ENCODE measurements at places on chromosomes 6 and 20.
A peak's percentile ranks its signal among the peaks of the same experiment; 100 is the strongest.

GRCh38 chr20:7939663-7940062, 595 bp downstream of the HAO1 start:
- no peak for DNase-seq

GRCh38 chr6:136696238-136696637, 96.0 kb downstream of the MAP3K5 start:
- no peak for DNase-seq

- DNase-seq = peak; percentile 62
These were observed 31.4 kb downstream of the FYN start for GRCh38 chr6:111841822-111842221.

DNA sequence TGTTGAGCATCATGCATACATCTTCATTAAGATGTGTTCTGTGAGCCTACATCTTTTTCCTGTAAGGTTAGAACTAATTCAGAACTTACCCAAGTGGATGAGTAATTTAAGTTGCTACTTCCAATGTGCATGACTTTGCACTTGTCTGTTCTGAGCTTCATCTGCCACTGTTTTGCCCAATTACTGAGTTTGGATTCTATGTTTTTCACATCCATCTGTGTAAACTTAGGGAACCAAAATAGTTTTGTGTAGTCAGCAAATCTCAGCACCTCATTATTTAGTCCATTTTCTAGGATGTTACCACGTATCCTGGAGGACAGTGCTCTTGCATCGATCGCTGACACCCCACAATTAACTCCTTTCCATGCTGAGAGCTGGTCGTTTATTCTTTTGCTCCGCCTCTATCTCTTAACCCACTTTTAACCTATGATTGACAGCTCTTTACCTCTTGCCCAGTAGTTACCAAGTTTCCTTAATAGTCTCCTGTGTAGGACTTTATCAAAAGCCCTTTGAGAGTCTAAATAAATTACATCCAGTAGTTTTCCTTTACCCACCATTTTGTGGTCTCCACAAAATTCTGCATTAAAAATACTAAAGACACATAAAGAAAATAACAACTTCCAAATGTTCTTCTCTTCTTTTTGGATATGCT, 44.2 kb upstream of the CITED2 start:
- no peak for DNase-seq

DNA sequence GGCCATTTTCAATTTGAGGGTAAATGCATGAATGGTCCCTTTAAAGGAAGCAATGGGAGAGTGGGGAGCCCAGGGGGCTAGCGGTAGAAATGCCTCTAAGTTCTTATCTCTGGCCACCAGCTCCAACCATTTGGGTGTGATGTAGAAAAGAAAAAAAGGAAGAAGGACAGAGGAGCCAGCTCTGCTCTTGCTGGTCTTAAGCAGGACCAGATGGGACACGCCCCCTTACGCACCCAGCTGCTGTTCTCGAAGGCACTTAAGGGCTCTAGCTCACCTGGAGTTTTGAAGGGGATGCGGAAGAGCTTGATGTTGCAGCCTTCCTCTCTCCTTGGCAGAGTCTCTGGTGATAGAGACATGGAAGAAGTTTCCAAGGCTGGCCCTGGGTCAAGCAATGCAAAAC, 59.5 kb upstream of the RNF144B start:
- no peak for DNase-seq

DNA sequence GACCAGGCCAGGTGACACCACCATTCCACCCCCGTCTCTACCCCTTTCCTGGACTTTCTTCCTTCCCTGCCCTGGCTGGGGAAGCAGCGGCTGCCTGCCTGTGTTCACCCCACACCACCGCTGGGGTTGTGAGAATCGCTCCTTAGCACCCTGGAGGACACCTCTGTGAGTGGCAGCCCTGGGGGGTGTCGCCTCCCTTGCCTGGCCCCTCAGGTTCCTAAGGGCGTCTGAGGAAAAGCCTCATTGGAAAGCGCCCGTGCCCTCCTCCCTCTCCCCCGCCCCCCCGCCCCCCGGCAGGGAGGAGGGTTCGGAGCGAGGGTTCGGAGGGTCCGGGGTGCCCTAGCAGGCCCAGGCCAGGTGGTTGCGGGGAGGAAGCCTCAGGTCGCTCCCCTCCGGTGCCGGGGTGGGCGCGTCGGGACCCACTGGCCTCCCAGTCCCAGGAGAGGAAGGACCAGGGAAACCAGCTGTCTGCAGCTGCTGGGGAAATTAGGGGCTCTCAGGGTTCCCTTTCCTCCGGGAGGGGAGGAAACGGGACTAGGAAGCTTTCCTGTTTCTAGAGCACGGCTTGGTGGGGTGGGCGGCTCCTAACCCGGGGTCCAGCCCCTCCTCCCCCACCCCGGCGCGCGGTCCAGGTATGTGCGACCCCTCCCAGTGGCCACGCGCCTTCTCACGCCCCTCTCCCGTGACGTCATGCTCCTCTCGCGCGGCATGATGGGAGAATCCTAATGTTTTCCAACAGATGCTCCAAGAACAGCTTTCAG, at the start of gene PHACTR3:
Gene PHACTR3, plus strand, starts transcription at position 760 of the 761 bp plus-strand sequence. CDS start 475 bp downstream, outside the sequence.
- no peak for DNase-seq

GRCh38 chr6:136656121-136656520, 105.9 kb upstream of the MAP7 start:
- DNase-seq = no peak

GRCh38 chr6:15618685-15619084, 44.1 kb downstream of the DTNBP1 start:
- DNase-seq = no peak

GRCh38 chr6:43302126-43302525, 4.1 kb downstream of the SLC22A7 start:
- DNase-seq = no peak

- DNase-seq = no peak
These were observed 1303.5 kb upstream of the CITED2 start for GRCh38 chr6:140677781-140678528.

DNA sequence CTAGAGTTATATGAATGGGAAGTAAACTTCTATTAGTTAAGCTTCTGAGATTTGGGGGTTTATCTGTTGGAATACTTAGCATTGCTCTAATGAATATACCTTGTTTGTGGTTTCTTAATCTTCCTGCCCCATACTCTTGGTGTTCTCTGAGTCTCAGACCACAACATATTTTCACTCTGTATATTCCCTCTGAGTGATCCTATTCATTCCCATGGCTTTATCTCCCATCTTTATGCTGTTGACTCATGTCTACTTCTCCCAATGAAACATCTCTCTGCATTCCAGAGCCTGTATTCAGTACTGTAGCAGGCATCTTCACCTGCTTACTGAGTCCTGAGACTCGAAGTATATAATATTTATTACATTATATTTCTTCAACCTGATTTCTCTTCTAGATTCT, 283.7 kb upstream of the MAP3K7 start:
- DNase-seq = no peak

GRCh38 chr20:49786668-49787370, 25.8 kb upstream of the SLC9A8 start:
- DNase-seq = no peak

DNA sequence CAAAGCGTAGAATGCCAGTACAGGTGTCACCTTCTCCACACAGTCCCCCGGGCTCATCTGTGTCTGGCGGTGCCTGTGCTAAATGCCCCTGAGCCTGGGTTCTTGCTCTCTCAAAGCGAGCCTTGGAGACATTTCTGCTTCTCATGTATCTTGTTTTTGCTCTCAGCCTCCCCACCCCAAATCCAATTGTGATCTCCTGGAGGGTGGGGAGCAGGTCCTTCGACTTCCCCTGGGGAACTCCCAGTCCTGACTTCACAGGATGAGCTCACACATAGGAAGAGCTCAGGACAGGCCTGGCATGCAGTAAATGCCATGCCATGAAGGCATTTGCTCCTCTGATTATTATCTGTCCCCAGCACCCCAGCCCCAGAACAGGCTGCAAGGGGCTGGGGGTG, 58.1 kb downstream of the NOL4L start:
- DNase-seq = no peak

- no peak for DNase-seq
These were observed 280.1 kb upstream of the RGS17 start for GRCh38 chr6:153411070-153411648.

- DNase-seq = no peak
These were observed 4.4 kb downstream of the MYLK2 start for GRCh38 chr20:31823360-31824124.
